ENCODE measurements at places on chromosomes 12 and 14.
A peak's percentile ranks its signal among the peaks of the same experiment; 100 is the strongest.

- no peak for DNase-seq
Measured at GRCh38 chr12:64730588-64730969, 28.6 kb downstream of the GNS start.

DNA sequence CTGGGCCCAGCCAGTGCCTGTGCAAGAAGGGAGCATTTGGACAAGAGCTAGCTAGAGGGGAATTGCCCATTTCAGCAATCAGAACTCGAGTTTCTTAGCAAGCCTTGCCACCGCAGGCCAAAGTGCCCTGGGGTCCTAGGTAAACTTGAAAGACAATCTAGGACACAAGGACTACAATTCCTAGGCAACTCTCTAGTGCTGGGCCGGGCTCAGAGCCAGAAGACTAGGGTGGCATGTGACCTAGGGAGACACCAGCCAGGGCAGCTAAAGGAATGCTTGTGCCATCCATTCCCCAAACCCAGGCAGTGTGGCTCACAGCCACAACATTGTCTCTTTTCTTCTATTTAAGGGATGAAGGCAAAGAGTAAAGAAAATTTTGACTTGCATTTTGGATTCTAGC, 205.0 kb downstream of the BMP4 start:
- no peak for DNase-seq

- no peak for DNase-seq
Measured at GRCh38 chr12:39412210-39412609, 30.7 kb downstream of the KIF21A start.

GRCh38 chr12:56695327-56696101, 7.4 kb upstream of the PTGES3 start:
- DNase-seq: peak; percentile 48

DNA sequence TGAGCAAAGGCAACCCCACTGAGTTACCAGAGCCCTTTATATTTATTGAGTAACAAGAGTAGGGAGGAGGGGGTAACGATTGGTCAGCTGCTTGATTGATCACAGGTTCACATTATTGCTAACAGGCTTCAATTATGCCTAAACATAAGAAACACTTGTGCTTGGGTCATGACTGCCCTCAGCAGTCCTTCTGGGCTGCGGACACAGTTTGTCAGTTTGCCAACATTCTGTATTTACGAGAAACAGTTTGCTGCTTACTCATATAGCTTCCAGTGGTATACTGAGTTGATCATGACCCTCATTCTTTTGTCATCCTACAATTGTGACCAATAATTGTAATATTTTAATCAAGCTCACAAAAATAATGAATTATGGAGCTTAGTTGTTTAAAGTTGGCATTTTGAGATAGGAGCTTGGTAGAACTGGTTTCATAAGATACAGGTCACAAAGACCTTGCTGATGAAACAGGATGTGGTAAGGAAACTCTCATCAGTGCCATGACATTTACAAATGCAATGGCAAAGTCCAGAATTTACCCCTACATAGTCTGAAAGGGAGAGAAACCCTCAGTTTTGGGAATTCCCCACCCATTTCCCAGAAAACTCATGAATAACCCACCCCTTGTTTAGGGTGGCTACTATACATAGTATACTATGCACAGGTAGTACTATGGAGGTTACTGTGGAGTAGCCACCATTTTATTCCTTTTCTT, 1421.0 kb upstream of the FLRT2 start:
- no peak for DNase-seq

DNA sequence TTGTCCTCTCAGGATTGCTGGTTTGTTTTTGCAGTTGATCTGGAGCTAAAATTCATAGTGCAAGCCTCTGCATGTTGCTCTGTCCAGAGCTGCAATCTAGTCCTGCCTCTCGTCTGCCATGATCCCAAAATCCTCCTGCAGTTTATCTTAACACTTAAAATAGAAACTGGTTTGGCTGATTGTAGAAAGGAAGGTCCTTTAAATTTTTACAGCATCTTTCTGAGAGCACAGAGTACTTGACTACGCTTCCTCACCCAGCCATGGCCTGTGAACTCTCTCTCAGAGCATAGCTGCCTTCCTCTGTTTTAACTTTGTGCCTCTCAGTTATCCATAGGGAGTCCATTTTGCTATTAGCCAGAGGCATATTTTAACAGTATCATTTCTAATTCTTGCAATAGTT, 877.1 kb downstream of the C12orf50 start:
- DNase-seq: no peak

DNA sequence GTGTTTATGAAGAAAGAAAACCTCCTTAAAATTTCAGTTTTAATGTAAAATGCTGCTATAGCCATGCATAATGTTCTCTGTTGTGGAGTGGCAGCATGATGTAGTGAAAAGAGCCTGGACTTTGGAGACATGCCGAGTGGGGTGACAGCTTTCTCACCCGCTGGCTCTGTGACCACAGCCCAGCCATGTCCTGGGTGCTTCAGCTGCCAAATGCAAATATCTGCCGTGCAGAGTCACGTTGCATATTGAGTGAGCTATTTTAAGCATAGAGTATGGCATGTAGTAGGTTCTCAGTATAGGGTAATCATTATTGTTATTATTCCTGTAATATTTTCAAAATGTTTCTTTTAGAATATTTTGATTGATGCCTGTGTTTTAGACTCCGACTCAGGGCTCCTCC, 15.5 kb upstream of the TCTN2 start:
- no peak for DNase-seq

- DNase-seq: no peak
Measured at GRCh38 chr12:81170072-81170471, 92.2 kb downstream of the ACSS3 start.

DNA sequence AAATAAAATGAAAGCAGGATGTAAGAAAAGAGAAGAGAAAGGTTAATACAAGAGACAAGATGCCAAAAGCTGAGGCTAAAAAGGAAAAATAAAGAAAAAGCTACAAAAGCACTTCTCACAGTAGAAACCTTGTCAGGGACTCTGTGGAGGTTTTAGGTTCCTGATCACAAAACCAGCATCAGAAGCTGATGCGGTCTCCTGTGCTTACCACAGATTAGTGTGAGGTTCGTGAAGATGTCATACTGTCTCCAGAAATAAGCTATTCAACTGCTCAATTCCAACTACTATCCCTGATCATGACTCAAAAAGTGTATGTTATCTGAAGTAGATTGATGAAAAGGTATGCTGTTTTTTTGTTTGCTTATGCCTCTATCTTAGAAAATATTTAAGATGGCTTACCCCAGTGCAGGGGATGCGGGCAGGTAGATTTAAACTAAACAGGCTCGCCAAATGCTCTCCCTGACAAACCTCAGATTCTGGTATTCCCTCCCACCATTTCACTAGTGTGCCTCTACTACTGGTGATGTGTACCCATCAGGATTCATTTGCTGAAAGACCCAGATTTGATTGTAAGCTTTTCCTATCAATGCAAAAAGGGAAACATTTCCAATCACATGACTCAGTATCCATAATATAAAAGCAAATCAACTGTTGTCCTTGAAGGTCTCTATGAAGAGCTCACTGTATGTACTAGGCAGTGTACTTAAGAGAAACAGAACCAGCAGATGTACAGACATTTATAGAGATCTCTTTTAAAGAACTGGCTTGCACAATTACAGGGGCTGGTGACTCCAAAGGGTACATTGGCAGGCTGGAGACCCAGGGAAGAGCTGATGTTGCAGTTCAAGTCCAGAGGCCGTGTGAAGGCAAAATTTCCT, 169.5 kb upstream of the FOXN3 start:
- DNase-seq: no peak

DNA sequence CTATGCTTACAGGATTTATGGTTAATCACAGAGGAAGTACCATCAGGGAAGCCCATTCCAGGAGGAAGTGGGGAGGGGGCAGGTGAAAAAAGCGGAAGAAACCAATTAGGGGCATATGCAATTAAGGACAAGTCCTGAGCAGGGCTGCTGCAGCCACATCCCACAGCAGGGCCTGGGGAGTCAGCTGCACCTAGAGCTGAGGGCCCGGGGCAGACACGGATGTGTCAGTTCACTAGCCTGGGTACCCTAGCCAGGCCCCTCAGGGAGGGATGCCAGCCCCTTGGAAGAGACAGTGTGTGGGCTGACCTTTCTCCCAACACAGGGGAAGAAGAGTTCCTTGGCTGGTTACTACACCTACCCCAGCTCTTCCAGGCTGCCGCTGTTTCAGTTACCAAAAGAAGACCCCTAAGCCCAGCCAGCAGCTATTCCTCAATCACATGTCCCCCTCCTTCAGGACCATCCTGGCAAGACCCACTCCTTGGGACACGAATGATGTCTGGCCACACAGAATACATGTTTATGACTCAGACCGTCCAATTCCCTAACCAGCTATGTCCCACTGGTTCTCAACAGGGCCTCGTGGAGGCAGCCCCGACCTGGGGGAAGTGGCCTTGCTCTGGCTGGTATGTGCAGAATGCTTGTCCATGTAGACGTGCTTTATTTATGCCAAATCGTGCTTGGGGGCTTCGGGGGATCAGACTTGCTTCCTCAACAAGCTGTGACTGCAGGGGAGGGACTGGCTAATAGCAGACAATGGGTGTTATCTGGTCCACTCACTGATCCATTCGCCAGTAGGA, 133.7 kb upstream of the RTL1 start:
- no peak for DNase-seq

DNA sequence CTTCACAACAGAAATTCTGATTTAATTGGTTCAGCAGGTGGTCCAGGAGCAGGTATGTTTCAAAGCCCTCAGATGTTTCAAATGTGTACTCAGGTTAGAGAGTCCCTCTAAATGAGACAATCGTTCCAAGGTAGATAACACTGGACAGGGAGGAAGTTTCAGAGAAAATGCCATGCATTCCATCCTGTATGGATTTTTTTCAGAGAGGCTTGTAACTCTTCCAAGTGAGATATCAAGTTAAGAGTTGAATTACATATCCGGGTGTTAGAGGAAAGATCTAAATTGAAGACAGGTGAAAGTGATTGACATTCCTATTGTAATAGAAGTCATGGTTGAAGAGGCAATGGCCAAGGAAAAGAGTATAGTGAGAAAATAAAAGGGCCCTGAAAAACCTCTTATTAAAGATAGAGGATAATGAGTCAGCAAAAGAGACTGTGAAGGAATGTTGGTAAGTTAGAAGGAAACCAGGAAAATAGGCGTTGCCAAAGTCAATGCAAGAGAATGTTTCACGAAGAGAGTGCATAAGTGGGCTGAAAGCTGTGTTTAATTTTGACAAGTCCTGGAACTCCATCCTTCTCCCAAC, 105.8 kb downstream of the BMP4 start:
- DNase-seq: peak; percentile 51

DNA sequence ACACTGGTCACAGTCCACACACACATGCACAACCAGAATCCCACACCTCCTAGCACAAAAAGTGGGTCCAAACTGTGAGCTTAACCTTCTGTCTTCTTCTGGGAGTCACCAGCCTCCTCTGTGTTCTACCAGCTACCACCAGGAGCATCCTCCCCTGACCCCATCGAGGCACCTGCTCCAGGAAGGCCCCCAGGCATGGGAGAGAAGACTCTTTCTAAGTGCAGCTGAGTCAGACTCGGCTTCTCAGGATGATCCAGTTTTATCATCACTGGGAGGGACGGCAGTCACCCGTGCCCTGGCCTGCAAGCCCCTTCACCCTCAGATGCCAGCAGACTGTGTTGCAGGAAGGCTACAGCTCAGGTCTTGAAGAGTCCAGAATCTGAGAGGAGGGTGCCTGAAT, 7.9 kb upstream of the ENDOU start:
- no peak for DNase-seq

DNA sequence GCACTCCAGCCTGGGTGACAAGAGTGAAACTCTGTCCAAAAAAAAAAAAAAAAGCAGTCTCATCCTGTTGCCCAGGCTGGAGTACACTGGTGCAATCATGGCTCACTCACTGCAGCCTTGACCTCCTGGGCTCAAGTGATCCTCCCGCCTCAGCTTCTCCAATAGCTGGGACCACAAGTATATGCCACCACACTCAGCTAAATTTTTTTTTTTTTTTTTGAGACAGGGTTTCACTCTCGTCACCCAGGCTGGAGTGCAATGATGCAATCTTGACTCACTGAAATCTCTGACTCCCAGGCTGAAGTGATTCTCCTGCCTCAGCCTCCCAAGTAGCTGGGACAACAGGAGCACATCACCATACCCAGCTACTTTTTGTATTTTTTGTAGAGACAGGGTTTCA, 5.2 kb upstream of the CNPY2 start:
- DNase-seq: no peak

DNA sequence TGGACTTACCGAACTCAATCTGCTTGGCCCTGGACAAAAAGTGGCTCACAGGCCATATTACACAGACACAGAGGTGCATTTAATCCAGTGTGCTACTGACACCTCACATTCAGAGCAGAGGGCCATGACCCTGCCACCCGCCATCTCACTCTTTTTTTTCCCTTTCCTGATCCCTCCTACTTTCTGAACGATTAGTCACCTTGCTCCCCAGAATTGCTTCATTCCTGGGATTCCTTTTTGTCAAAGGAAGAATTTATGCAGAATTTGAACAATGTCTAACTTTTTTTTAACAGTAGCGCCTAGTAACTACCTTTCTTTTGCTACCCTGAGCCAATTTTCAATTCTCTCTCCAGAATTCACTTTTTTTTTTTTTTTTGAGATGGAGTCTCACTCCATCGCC, 4.6 kb downstream of the PKP2 start:
- no peak for DNase-seq

DNA sequence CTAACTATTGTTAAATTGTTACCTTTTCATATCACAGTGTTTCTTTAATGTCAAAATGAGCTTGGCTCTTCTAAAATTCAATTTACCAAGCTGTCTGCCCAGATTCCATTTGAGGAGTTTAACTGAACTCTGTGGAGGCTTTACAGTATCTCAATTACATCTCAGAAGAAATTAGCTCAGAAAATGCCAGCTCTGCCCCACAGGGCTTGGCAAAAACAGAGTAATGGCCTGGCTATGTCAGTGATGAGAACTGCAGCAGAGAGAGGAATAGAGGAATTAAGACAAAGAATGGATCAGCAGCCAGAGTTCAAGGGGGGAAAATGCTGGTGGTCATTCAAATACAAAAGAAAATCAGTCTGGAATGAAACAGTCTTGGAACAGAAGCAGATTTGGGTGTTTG, 15.8 kb upstream of the TMTC1 start:
- DNase-seq: no peak

GRCh38 chr14:97177016-97177415, 379.8 kb downstream of the VRK1 start:
- no peak for DNase-seq

GRCh38 chr12:30989754-30990153, 63.2 kb downstream of the TSPAN11 start:
- no peak for DNase-seq

DNA sequence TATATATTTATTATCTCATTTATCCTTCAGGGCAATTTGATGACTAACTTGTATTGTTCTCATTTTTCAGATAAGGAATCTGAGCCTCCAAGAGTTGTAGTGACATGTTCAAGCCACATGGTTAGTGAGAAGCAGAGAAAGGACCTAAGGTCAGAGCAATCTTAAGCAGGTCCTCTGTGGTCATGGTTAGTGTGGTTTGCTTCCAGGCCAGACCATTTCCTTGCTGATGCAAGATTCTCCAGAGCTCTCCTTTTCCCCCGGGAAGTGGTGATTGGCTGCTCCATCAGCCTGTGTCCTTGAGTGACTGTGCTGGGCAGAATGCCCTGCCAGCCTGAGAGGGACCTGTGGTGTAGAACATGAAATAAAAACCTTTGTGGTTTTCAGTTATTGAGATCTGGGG, 141.3 kb downstream of the KTN1 start:
- peak; percentile 59 for DNase-seq
